ENCODE measurements at places on chromosomes 12 and 14.

DNA sequence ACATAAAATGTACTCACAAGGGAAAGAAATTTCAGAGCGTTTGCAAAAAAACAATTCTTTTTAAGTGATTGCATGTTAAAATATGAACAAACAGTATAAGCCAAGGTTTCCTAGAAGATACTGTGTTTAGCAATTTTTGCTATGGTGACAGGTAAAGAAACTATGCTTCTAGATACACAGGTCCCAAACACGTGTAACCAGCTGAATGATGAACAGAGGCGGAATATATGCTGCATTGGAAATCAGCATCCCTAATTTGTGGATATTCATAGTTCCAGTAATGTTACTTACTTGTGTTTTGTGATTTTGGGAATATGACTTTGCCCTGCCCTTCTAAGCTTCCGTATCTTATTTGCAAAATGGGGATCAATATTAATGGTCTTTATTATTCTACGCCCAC lies 326.3 kb upstream of the DIO2 start:
- no peak for DNase-seq

GRCh38 chr12:13326076-13326475 lies 129.6 kb downstream of the EMP1 start:
- DNase-seq: no peak

DNA sequence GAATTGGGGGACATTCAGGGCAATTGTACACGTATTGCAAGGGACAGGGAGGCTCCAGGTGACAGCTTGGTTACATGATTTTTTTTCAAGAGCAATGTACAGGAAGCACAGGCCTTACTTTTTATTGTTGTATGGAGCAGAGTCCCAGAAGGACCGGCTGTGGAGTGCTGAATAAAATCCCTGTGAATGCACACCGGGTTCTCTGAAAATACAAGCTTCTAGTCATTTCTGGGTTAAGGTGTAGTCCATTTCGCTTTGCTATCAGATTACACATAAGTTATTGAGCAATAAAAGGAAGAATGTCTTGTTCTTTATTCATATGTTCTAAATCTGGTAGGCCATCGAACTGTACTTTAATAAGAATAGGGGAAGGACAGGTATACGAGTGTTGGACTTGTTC lies 52.2 kb downstream of the PDE3A start:
- DNase-seq: no peak

DNA sequence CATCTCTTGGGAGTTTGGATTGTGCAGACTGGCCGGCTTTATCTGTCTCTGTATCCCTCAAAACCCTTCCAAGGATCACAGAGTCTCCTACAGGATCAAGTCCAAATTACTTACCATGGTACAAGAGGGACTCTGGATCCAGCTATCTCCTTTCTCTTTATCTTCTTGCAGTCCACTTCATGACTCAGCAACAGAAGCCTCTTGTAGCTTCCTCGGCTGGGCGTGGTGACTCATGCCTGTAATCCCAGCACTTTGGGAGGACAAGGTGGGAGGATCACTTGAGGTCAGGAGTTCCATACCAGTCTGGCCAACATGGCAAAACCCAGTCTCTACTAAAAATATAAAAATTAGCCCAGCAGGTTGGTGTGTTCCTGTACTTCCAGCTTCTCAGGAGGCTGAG lies 189.7 kb downstream of the BCAT1 start:
- no peak for DNase-seq

DNA sequence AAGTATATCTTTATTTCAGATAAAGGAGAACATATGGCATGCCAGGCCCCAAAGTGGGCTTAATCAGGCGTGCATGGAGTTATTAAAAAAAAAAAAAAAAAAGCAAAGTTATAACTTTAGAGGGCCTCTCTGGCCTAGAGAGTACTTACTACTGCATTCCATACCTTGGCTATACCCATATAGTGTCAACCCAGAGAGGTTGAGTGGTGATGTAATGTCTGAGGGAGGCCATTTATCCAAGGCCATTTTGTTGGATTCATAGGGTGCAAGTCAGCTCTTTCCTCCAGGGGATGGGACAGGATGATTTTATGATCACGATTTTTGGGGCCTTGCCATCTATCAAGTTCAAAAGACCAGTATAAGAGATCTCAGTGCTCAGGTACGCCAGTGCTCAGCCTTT lies 66.4 kb downstream of the DCAF5 start:
- DNase-seq: no peak
